NCI-H510A (cell line): ENCODE measurements at places on chromosomes 16 and 17.

DNA sequence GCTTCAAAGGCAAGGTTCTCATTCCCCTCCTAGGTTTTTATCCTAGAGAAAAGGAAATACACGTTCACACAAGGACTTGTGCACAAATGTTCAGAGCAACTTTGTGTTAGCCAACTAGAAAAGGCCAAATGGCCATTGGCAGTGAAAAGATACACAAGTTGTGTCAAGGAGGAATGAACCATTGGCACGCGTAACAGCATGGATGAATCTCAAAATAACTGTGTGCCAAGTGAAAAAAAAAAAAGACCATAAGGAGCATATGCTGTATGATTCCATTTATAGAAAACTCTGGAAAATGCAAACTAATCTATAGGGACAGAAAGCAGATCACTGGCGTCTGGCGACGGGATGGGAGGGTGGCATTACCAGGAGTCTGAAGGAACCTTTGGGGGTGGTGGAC is 333.8 kb downstream of the SNX29 start:
- DNase-seq: no peak

DNA sequence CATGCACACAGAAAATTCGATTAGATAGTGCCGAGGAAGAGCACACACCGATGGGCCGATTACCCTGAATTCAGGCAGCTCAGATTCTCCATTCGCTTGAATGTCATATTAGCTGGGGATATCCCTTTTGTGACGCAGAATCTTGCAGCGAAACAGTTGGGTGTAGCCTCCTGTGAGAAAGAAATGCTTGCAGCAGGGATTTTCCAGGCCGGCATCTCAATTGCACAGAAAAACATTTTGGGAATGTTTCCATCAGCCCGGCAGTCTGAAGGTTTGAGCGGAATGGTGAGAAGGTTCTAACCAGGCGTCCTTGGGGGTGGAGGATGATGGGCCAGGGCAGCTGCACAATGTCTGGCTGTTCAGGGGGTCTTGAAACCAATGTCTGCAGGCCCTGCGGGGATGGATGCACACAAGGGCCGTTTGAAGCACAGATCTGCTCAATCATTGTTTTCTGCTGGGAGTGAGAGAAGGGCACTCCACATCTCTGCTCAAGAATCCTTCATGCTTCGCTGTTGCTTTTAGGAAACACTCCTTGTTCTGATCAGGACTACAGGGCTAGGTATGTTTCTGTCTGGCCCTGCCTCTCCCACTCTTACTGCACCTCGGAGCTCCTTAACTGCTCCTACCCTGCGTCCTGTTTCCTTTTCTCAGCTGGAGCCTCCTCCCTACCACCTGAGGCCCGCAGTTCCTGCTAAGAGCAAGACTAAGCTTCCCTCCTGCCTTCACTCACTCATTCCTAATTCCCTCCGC is 94.6 kb downstream of the CMIP start:
- no peak for DNase-seq

- DNase-seq: no peak
Measured at GRCh38 chr16:75497558-75497957, 2.3 kb upstream of the CHST6 start.

GRCh38 chr16:80968386-80969113 is 38.1 kb downstream of the CMC2 start:
- no peak for DNase-seq

- no peak for DNase-seq
Measured at GRCh38 chr17:75570772-75571171, 16.8 kb upstream of the MYO15B start.

GRCh38 chr16:89717688-89718505 is 2.8 kb downstream of the VPS9D1 start:
- no peak for DNase-seq

DNA sequence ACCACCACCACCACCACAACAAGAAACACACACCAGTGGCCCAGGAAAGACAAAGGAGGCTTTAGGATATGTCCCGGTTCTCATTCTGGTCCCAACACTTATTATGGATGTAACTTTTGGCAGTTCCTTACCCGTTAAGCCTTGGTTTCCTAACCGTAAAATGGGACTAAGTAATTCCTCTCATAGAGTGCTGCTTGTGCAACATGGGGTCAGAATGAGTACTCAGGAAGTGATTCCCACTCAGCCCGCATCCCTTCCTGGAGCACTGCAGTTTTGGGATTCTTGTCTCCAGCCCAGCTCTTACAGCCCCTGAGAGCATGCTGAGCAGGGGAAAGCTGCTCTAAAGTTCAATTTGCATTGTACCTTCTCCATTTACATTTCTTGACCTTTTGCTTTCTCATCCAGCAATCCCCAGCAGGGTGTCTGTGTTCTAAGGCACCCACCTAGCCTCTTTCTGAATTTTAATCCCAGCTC is 262.6 kb downstream of the PRKCA start:
- no peak for DNase-seq

DNA sequence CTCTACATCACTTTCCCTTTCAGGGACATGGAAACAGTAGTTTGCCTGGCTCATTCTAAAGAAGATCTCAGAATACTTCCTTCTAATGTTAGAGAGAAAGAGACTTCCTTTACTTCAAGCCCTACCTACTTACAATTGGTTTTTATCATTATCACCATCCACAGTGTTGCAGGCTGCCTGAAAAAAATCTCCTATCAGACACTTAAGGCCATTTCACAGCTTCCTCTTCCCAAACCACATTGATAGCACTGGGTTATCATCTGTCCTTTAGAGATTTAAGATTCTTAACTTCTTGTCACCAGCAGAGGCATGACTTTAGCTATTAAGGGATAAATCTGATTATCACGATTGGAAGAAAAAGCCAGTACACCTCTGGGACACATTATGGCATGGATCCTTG is 178.5 kb upstream of the TBX2 start:
- no peak for DNase-seq

- no peak for DNase-seq
Measured at GRCh38 chr17:41403404-41404023, 6.1 kb upstream of the KRT31 start.

- no peak for DNase-seq
Measured at GRCh38 chr17:3968015-3968414, 3.8 kb upstream of the ATP2A3 start.

DNA sequence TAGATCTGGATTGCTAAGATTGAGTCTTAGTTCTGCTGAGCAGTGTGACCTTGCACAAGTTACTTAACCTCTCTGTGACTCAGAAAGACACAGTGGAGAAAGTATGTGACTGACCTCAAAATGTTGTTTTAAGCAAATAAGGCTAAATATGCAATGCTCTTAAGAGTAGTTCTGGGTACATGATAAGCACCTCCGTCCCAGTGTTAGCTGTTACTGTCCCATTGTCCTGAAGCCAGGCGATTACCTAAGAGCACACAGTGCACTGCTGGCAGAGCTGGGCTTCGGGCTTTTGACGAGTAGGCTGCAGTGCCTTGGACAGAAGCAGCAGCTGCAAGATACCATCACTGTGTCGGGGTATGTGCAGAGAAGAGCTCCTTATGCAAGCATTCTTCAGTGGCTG is 32.7 kb upstream of the FOXF1 start:
- no peak for DNase-seq

DNA sequence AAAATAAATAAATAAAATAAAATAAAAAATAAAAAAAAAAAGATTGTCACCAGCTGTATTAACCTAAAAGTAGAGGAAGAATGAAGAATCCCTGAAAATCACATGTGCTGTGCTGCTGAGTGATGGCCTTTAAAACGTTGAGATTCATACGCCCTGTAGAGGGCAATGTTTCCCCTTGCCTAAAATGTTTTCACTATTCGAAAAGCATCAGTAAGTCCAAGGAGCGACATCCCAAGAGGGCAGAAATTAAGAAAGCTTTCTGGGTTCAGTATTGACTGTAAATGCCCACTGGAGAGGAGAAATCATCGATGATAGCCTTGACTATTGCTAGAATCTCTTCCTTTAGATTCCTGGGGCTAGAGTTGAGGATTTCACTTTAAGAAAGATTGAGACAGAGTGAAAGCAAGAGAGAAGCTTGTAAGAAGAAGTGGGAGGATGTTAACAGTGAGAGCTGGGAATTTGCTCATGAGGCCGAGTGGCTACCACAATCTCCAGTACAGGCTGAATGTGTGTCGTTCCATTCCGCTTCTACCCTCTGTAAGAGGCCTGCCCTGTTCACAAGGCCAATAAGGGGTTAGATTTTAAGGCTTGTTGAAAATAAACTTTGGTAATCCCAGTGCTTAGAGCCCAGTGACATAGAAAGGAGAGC is 170.8 kb upstream of the FAM20A start:
- no peak for DNase-seq

DNA sequence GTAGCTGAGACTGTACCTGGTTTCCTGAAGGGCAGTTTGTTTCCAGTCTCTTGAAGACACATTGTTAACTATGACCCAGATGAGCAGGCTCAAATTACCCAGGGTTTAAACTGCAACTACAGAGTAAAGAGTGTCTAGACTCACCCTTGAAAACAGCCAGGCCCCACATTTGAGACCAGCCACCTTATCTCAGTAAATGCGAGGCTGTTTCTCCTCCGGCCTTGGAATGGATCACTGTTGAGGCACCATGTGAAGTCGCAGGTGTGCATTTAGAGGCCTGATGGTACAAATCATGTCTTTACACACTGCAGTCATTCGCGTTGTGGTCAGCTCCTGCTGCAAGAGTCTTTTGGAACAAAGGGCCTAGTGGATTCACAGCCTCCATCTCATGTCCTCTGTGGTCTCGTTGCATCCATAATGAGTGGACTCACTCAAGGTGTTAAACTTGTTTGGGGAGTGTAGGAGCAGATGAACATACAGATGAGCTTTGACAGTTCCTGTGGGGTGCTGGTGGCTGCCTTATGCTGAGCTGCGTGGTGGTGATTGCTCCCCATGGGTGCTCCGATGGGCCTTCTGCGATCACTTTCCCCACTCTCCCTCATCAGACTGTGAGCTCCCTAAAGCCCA is 18.5 kb upstream of the N4BP1 start:
- no peak for DNase-seq

- no peak for DNase-seq
Measured at GRCh38 chr17:81418710-81419318, 23.6 kb downstream of the BAHCC1 start.

- DNase-seq: no peak
Measured at GRCh38 chr17:64736804-64737492, 74.8 kb upstream of the SMURF2 start.

GRCh38 chr16:70634861-70635260 is 11.5 kb upstream of the IL34 start:
- DNase-seq: no peak

DNA sequence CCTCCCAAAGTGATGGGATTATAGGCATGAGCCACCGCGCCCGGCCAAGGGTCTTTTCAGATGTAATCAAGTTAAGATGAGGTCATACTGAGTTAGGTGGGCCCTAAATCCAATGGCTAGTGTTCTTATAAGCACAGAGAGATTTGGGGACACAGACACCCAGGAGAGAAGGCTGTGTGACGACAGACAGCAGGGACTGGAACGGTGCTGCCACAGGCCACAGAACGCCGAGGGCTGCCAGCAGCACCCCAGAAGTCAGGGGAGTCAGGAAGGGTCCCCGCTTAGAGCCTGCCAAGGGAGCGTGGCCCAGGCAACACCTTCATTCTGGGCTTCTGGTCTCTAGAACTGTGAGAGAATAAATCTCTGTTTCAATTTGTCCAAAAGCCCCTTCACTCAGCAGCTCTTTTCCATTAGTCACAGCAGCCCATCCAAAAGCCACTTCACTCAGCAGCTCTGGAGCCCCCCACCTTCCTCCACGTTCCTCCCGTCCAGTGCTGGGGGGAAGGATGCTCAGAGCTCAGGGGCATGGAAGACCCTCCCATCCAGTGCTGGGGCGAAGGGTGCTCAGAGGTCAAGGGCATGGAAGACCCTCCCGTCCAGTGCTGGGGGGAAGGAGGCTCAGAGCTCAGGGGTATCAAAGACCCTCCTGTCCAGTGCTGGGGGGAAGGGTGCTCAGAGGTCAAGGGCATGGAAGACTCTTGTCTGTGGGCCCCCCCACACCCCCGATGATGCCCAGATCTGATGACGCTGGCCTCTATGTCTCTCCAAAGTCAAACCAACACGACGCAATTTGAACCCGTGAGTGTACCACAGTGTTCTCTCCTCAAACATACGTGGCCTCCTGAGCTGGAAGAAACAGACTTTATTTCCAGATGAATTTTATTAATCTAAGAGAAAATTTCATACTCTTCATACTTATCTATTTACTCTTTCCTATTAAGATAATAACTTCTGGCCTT is 11.9 kb downstream of the RAB40B start:
- no peak for DNase-seq

DNA sequence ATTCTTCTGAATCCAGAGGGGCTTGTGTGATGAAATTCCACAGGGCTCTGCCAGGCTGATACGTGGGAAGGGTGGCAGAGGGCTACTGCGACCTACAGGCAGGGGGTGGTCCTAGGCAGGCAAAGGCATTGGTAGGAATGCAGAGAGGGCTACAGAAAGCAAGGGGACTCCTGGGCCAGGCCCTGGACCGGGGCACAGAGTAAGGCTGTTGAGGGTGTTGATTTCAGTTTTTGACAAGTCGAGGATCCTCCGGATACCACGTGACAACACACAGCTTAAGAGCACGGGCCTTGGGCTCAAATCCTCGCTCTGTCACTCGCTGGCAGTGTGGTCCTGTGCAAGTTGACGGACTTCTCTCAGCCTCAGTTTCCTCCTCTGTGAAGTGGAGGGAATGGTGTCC is 19.1 kb upstream of the DOC2B start:
- DNase-seq: no peak

- DNase-seq: no peak
Measured at GRCh38 chr17:66488864-66489263, 186.5 kb downstream of the PRKCA start.

DNA sequence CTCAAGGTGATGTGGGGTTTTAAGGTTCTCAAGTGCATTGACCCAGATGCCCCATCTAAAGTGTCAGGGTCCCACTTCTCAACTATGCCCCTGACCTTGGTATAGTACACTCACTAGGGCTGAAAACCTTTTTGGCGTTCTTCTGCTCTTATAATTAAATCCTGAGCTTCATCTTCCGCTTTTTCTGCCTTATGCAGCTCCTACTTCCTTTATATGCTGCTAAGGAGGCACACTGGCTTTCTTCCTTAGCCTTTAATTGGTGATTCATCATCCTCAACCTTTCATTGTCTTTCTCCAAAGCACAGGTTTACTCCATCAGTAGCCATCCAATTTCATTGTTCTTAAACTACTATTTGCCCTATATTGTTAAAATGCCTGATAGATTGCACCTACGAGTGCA is 5.3 kb upstream of the NF1 start:
- DNase-seq: no peak

DNA sequence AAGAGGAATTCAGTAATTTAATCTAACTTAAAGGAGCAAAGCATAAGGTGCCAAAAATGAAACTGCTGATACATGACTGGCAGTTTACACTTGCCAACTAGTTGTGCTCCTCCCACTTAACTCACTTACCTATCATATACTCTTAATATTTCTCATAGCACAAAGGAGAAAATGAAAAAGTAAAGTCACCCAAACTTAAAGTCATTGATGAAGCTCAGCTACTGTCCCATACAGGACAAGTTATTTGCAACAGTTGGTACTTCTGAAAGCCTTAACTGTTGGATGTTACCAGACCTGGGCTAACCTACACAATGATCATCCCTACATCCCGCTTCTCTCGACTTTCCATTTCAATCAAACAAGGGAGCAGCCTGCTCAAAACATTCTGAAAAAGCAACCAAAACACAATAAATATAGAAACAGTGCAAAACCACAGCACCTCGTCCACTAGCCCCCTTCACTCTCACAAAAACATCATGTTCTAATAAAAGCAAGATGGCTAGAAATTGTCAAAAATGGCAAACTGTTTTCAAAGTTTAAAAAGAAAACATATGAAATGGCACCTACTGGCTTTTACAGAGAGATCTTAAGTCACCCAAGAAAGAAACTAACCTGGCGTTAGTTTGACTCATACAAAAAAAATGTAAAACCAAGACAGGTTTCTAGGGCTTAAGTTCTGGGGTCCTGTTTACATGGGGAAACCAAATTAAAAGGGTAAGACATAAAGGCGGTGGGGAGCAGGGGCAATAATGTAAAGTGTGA is 868 bp downstream of the MED13 start:
- no peak for DNase-seq
